Osteoblast (primary cell): ENCODE measurements at places on chromosomes 12 and 14.

DNA sequence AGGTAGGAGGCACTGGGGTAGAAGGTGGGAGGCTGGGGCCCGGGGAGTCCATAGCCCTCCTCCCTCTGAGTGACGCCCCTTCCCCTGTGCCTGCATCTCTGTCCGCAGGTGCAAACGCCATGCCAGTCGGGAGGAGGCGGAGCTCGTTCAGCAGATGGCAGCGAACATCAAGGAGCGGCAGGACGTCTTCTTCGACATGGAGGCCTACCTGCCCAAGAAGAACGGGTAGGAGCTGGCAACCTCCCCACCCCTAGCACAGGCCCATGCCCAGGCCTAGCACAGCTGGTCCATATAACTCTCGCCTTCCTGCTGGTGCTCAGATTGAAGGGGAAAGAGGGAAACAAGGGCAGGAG lies 35.6 kb downstream of the TMEM120B start:
- DNase-seq: peak; percentile 87

- DNase-seq: no peak
Observed at GRCh38 chr14:27686137-27686536, 1080.5 kb upstream of the FOXG1 start.

DNA sequence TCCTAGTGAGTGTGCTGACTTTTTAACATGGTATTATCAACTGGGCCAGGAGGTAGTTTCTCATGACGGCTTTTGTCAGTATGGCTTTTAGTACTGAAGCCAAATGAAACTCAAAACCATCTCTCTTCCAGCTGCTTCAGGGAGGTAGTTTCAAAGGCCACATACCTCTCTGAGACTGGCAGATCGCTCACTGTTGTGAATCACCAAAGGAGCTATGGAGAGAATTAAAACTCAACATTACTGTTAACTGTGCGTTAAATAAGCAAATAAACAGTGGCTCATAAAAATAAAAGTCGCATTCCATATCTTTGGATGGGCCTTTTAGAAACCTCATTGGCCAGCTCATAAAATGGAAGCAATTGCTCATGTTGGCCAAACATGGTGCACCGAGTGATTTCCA lies 141.1 kb downstream of the HMGA2 start:
- peak; percentile 67 for DNase-seq

DNA sequence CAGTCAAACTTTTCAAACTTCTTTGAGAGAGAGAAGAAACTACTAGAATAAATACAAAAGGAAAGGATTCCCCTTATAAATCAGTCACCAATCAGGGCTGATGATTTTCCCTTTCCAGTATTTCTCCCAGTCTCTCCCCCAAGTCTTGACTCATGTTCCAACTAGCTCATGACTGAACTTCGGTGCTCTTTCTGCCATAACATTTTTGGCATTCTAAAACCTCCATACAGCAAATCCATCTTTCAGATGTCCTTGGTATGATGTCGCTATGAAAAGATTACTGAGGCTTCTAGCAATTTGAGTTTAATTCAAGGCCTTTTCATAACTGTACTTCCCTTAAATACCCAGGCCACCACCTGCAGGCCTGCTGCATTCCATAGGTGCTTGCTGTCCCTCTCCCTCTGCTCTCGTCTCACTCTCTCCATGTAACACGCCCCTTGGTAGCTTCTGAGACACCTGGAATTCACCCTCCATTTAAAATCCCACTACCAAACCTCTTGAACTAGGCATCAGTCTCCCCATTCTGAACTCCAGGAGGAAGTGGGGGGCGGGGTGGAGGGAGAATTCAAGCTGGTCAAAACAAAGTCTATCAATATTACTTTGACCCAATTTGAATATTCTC lies 2.4 kb downstream of the PRKD1 start:
- peak; percentile 88 for DNase-seq

DNA sequence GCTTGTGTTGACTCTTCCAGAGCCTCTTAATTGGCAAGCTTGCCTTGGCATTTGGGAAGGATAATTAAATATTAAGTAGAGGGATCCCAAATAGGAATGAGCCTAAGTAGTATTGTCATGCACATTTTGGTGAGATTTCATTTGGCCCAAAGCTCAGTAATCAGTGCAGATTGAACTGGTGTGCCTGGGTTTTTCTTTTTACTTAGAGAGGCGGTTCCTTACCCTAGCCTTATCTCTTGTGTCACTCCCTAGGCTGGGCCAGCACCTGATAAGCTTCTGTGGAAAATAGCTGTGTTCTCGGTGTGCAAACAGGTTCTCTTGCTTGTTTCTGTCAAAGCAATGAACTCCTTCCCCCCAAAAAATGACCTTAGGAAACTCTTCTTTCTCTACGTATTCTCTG lies 9.3 kb upstream of the B4GALNT3 start:
- no peak for DNase-seq

DNA sequence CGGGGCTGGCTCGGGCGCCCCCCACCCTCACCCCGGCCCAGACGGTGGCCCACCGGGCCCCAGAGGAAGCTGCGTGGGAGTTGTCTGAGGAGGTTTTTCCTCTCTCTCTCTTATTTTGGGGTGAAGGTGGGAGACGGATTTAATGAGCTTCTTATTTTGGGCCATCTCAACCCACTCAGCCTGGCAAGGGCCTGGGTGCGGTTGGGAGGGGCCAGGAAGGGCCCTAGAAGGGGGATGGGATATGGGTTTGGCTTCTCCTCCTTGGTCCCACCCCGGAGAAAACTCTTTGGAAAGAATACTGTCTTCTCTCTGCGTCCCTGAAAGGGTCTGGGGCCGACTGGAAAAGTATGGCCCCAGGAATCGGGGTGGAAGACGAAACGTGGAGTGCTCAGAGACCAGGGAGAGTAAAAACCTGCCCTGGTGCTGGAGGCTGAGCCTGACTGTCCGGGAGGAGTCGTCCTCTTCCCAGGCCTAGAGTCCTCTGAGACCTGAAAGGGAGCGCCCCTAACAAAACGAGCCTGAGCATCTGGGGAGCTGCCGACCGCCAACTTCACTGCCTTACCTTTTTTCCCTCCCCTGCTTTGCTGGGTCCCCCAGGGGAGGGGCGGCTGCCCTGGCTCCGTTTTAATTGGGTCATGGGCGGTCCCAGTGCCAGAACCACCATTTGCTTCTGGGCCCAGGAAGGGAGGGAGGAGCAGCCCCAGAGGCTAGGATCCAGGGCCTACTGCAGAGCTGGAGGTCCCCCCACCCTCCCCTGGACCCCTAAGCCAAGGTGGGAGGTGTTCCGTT lies 1.6 kb downstream of the MMP14 start:
- DNase-seq: peak; percentile 93

GRCh38 chr14:105313381-105314286 lies 914 bp upstream of the PACS2 start:
- DNase-seq: peak; percentile 93

- no peak for DNase-seq
Observed at GRCh38 chr14:67971627-67972625, 152.3 kb downstream of the RAD51B start.

DNA sequence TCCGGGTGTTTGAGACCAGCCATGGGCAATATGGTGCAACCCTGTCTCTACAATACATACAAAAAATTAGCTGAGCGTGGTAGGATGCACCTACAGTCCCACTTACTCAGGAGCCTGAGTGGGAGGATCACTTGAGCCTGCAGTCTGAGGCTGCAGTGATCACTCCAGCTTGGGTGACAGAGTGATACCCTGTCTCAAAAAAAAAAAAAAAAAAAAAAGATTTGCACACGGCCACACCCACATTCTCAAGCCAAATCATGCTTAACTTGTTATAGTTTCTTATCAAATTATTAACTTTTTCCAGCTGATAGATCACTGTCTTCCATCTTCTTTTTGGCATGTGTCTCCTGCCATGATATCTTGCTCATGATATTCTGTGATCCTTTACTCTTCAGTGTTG lies 6.8 kb downstream of the DRAM1 start:
- DNase-seq: no peak

DNA sequence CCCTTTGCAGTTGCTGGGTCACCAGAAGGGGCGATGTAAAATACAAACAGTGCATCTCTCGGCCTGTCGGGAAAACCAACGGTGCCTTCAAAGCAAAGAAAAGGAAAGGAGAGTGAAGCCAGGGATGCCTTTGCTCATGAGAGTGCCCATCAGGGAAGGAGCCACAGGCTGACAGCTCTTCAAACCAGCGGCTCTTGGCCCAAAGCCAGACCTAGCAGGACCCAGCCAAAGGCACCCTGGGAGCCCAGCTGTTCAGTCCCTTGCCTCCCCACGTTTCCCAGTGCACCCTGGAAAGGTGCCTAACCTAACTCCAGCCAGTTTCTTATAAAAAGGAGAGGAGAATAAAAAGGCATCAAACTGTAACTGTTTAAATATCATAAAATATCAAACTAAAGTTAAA lies 29.2 kb downstream of the PRMT8 start:
- no peak for DNase-seq

DNA sequence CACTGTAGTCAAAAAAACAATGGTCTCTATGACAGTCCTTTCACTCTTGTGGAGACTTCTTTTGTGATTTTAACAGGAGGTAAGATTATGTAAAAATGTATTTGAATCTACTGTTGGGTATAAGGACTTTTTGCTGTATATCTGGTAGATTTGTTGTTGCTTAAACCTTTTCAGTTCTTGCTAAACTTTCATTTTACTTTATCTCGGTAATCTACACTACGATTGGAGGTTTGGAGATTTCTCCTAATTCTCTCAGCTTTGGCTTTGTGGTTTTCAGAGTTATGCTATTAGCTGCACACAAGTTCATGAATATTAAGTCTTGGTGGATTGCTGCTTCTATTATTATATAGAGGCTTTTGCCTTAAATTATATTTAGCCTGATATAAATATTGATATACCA lies 116.6 kb upstream of the HIF1A start:
- peak; percentile 6 for DNase-seq

DNA sequence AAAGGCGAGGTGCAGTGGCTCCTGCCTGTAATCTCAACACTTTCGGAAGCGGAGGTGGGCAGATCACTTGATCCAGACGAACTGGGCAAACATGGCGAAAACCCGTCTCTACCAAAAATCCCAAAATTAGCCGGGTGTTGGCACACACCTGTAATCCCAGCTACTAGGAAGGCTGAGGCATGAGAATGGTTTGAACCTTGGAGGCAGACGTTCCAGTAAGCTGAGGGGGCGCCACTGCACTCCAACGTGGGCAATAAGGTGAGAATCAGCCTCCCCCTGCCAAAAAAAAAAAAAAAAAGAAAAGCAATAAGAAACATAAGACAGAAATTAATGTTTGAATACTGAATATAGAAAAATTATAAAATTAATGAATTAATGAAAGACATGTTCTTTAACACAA lies 928.7 kb downstream of the LRFN5 start:
- no peak for DNase-seq

DNA sequence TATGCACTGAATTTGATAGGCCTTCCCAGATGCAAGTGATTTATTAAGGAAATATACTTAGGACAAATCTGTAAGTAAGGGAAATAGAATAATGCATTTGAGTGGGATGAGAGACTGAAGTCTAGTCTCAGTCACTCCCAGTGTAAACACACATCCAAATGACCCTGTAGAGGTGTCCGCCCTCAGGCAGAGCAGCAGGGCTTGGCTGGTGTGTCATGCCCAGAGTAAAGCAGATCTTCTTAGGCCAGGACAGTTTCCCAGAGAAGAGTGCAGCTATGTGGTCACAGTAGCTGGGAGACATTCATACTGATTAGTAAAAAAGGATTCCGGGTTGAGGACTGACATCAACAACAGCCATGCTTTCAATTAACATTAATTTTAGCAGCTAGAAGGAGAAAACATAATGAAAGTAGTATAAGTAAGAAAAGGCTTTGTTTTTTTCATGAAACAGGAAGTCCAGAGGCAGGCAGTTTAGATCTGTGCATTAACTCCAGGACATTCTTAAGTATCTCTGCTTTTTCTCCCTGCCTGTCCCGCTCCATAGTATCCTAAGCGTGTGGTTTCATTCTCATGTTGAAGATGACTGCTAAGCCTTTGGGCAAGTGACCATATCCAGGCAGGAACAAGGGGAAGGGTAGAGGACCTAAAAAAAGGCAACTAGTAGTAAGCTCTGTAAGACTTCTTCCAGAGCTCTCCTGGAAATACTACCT lies 35.7 kb downstream of the CNTN1 start:
- DNase-seq: no peak

GRCh38 chr14:90396341-90397339 lies at the start of gene CALM1:
CALM1 (plus strand) TSS chr14:90397029; CDS start chr14:90397231, 202 bp downstream.
- peak; percentile 98 for DNase-seq

GRCh38 chr12:47102406-47102805 lies 22.6 kb upstream of the AMIGO2 start:
- DNase-seq: no peak

DNA sequence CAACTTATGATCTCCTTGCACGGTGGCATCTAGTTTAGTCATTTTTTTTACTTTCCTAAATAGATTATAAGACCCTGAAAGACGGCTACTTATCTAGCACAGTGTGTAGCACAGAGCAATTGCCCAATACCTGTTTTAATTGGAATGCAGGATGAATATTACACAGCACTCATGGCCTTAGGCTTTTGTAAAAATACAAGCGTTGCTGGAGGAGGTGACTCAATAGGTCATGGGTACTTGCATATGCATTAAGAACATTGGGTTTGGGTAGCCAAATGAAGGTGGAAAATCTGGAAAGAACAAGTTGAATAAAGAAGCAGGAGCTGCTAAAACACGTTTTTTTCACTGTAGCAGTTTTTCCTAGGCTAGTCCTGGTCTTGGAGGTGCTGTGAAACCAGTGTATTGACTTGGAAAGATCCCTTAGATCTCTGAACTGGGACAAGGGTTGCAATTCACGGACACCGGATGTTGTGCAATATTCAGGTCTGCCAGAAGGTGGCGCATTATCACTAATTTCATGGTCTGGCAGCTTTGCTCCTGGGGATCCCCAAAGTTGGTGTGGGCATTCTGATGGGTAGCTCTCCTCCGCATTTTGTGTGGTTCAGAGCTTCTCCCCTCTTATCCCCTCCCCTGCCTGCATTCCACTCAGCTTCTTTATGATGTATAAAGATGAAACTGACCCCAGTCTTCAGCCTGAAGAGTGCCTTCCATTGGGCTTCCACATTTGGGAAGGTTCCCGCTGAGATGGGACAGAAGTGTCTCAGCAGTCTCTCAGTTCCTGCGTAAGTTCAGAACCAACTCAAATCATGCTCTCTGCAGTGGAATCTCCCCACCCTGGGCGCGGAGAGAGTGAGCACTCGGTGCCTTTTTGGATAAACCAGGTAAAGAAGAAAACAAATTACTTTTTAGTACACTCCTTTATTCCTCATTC lies 278.3 kb downstream of the NRXN3 start:
- DNase-seq: peak; percentile 51

DNA sequence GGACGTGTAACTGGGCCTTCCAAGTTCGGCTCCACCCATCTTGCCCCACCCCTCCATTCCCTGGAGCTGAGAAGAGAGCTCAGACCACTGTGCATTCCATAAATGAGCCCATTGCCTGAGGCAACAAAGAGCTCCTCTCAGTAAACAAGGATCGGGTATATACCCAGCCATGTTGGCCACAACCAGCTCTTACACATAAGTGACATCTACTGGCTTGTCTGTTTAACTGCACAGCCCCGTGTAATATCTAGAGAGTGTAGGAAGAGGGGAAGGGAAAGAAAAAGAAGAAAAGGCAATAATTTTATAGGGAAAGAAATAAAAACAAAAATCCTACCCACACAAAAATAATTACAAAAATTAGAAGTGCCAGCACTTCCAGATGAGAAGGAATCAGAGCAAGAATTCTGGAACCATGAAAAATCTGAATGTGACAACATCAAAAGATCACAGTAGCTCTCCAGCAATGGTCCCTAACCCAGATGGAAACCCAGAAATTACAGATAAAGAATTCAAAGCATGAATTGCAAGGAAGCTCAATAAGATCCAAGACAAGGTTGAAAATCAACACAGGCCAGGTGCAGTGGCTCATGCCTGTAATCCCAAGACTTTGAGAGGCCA lies 308.1 kb downstream of the RPAP3 start:
- no peak for DNase-seq
